ENCODE measurements at places on chromosomes 6 and 20.

- DNase-seq: no peak
Observed at GRCh38 chr20:57243480-57244220, 22.8 kb downstream of the BMP7 start.

- no peak for DNase-seq
Observed at GRCh38 chr6:107832151-107833056, 8.3 kb upstream of the SCML4 start.

- peak; percentile 67 for DNase-seq
Observed at GRCh38 chr6:33702345-33702977, 9.0 kb downstream of the UQCC2 start.

- peak; percentile 55 for DNase-seq
Observed at GRCh38 chr20:19758501-19759331, 658 bp downstream of the RIN2 start.

- no peak for DNase-seq
Observed at GRCh38 chr6:37078814-37079213, 73.4 kb downstream of the FGD2 start.

GRCh38 chr20:55855052-55855451, 150.3 kb downstream of the CBLN4 start:
- no peak for DNase-seq

GRCh38 chr6:3722785-3723184, 28.7 kb downstream of the PXDC1 start:
- DNase-seq: no peak

GRCh38 chr20:3815703-3816315, 4.5 kb upstream of the AP5S1 start:
- DNase-seq: no peak

DNA sequence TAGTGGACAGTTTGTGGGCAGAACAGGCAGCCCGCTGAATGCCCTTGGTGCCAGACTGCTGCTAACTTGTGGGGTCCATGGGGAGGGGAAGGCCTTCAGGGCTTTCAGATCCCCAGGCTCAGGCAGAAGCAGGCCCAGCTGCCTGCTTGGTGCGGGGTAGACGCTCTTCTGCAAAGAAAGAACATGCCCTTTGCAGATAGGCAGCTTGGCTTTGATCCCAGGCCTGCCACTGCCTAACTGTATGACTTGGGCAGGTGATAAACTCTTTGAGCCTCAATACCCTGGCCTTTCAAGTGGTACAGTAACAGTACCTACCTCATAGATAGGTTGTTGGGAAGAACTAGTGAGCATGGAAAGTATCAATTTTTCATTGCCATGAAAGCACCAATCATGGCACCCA, 28.4 kb downstream of the CHMP4B start:
- no peak for DNase-seq

All from M059J (cell line).